SK-MEL-5 (cell line): ENCODE measurements at places on chromosomes 4 and X. TPM values are rescaled to one million over a fixed set of nuclear protein-coding genes. Genes with fewer than 3 reads are reported as not detected.

Gene DDX3X
- 151 and 204 TPM in 2 replicates for total RNA-seq

Gene TCEAL1
- total RNA-seq, result 23.2 and 28.6 TPM in 2 replicates

Gene TMSB15C
- 0.24 and 0.98 TPM in 2 replicates for total RNA-seq

Gene LARP7
- total RNA-seq, result 43.6 and 44.7 TPM in 2 replicates

Gene SCRG1
- 1.2 and 1.3 TPM in 2 replicates for total RNA-seq

Gene KLHL13
- total RNA-seq, result 3.1 and 3.7 TPM in 2 replicates

Gene PRDM5
- total RNA-seq, result 6.9 and 7.8 TPM in 2 replicates

Gene PAGE1
- 0.27 TPM in 1 of 2 replicates, not detected in the other for total RNA-seq

Gene USP17L25
- not detected in 2 replicates for total RNA-seq

Gene GC
- not detected in 2 replicates for total RNA-seq

Gene TIGD4
- total RNA-seq, result 1.8 and 2.1 TPM in 2 replicates

Gene MAGIX
- 1.4 and 2.6 TPM in 2 replicates for total RNA-seq

Gene NR3C2
- 0.32 and 0.67 TPM in 2 replicates for total RNA-seq

Gene ZNF141
- total RNA-seq, result 20.8 and 22.1 TPM in 2 replicates

Gene FRMPD4
- total RNA-seq, result not detected in 2 replicates

Gene RS1
- total RNA-seq, result 0.08 TPM in 1 of 2 replicates, not detected in the other

Gene CMC4
- total RNA-seq, result 12.5 and 15.8 TPM in 2 replicates

Gene ALAS2
- not detected in 2 replicates for total RNA-seq

Gene CT45A1
- total RNA-seq, result 2.4 and 2.8 TPM in 2 replicates

Gene AFF2
- total RNA-seq, result 0.05 TPM in 1 of 2 replicates, not detected in the other

Gene SERTM2
- total RNA-seq, result 0.03 TPM in 1 of 2 replicates, not detected in the other

Gene TMPRSS11B
- total RNA-seq, result not detected in 2 replicates

Gene NEUROG2
- 0.67 and 0.69 TPM in 2 replicates for total RNA-seq

Gene LRP2BP
- total RNA-seq, result 0.48 and 0.71 TPM in 2 replicates

Gene DUSP9
- total RNA-seq, result 6.1 and 6.8 TPM in 2 replicates

Gene BEND2
- total RNA-seq, result not detected in 2 replicates

Gene IL2RG
- not detected in 2 replicates for total RNA-seq

Gene MAGEA2
- 67.5 and 73.1 TPM in 2 replicates for total RNA-seq

Gene CYTL1
- 0.35 TPM in 1 of 2 replicates, not detected in the other for total RNA-seq

Gene NRK
- 0.05 TPM in 1 of 2 replicates, not detected in the other for total RNA-seq

Gene RASSF6
- not detected in 2 replicates for total RNA-seq

Gene PAGE2B
- total RNA-seq, result not detected in 2 replicates

Gene FAM114A1
- 33.0 and 38.6 TPM in 2 replicates for total RNA-seq

Gene KLKB1
- 0.16 TPM in 1 of 2 replicates, not detected in the other for total RNA-seq

Gene TLL1
- not detected in 2 replicates for total RNA-seq

Gene ADAM29
- not detected in 2 replicates for total RNA-seq

Gene SLC9B2
- total RNA-seq, result 9.1 and 13.1 TPM in 2 replicates

Gene PLP1
- 543 and 547 TPM in 2 replicates for total RNA-seq

Gene PNMA6F
- not detected in 2 replicates for total RNA-seq

Gene PUDP
- 8.6 and 10.7 TPM in 2 replicates for total RNA-seq
